Activated naive CD4-positive, alpha-beta T cell treated with anti-CD3 and anti-CD28 coated beads, Interleukin-2, amount 10 ng/mL, durations not matched to agents 7 days and 5 days (primary cell): ENCODE measurements at places on chromosomes 6 and 20.

- no peak for DNase-seq
Observed at GRCh38 chr6:96760153-96760687, 77.1 kb downstream of the GPR63 start.

DNA sequence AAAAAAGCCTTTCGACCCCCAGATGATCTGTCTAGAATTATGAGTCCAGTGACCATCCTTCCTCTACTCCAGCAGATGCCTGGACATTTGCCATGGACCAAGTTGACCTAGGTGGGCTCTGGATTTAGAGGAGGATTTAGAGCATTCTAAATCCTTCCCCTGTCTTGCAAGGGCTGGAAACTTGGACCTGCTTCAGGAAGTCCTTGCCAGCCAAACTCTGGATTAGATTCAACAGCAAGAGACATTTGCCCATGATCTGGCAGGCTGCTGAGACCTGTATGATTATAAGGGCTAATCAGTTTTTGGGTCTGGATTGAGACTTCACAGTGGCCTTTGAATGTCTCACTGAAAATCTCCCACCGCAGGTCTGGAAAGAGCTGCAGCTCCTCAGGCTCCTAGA, 13.1 kb upstream of the HDGFL1 start:
- DNase-seq: no peak

DNA sequence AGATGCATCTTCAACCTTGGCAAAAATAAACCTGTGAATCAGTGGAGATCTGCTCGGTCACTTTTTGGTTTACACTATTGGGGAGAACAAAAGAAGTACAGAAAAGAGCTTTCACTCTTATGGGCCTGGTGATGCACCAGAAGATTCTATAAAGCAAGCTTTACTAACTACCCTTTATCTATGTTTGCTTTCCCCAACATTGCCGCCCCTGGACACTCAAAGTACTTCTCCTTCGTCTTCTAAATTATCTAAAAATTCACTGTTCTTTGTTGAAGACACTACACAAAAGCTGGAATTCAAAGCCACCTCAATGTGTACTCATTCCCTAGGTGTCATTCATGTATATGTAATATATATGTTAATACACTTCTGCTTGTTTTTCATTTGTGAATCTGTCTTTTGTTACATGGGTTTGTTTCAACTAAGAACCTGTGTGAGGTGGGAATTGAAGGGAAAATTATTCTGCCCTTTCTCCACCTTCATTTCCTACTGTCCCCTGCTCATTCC, 97.9 kb upstream of the BTN3A2 start:
- DNase-seq: no peak

DNA sequence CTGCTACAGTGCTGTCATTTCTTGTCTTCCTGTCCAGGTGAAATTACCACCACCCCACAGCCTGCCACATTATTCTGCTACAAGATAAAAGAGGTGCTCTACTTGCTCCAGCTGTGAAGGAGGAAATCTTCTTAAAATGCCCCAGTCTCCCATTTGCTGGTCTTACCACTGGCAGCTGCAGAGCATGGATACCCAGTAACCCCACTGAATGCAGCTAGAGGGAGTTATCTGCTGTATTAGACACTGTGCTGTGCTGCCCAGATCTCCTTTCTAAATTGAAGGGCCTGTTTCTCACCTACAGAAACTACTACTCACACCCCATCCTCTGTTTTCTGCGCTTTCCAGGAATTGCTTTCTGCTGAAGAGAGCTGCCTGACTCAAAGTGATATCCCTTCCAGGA, 517.8 kb downstream of the PKHD1 start:
- no peak for DNase-seq

DNA sequence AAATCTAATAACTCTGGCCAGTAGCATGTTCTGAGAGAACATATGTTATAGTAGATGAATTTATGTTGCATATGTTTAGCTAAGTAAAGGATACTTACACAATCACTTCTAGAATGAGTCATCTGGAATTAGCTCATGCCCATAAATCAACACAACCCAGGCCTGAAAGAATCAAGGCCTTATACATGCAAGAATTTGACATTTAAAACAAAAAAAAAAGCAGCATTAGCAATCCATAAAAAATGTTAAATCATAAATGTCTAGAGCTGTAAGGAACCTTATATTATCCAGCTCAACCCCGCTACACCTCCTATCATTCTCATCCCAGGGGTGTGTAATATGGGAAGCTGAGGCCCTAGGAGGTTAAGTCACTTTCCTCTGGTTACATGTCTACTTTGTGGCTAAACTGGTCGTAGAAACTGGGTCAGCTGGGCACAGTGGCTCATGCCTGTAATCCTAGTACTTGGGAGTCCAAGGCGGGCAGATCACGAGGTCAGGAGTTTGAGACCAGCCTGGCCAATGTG, 105.2 kb upstream of the CARMIL1 start:
- no peak for DNase-seq

GRCh38 chr6:132400555-132400882, 756 bp downstream of the MOXD1 start:
- no peak for DNase-seq

DNA sequence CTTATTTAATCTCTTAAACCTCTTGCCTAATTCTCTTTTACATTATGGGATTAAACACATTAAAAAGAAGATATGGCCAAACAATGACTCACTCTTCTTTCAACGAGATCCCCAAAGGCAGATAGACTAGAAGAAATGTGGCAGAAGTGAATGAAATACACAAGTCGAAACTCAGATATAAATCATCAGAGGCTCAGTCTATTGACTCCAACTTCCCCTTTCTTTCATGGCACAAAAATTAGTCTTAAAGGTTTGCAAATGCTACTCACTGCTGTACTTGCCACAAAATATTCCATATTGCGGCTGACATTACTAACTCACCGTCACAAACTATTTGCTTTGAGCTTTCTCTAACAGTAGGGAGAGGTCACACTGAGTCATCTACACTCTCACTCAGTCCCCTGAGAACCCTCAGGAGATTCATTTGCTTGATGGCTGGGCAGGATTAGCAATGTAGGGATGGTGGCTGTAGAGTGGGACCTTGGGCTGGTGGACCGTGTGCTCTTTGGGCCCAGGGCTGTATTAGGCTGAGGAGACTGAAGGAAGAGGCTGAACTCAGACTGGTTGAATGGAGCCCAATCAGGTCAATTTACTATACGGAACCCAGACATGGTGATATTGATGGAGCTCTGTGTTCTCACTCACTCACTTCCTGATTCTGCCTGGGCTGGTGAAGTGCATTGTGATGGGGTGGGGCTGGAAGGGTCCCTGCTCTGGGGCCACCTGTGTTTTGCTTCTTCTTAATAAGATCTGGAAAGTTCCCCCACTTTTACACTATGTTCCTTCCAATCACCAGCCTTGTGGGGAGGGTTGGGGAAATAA, 42.8 kb upstream of the UBR2 start:
- DNase-seq: no peak

DNA sequence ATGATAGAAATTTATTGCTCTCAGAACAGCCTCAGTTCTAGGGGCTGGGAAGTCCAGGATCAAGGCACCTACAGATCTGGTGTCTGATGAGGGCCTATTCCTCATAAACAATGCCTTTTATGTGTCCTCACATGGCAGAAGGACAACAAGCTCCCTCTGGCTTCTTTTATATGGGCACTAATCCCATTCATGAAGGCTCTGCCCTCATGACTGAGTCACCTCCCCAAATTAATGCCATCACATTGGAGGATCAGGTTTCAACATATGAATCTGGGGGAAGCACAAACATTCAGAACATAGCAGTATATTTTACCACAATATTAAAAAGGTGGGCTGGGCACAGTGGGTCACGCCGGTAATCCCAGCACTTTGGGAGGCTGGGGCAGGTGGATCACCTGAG, 58.5 kb upstream of the CCN6 start:
- DNase-seq: no peak

- no peak for DNase-seq
Observed at GRCh38 chr20:19791887-19792286, 33.8 kb downstream of the RIN2 start.

- no peak for DNase-seq
Observed at GRCh38 chr6:41976794-41977484, 35.3 kb upstream of the CCND3 start.

DNA sequence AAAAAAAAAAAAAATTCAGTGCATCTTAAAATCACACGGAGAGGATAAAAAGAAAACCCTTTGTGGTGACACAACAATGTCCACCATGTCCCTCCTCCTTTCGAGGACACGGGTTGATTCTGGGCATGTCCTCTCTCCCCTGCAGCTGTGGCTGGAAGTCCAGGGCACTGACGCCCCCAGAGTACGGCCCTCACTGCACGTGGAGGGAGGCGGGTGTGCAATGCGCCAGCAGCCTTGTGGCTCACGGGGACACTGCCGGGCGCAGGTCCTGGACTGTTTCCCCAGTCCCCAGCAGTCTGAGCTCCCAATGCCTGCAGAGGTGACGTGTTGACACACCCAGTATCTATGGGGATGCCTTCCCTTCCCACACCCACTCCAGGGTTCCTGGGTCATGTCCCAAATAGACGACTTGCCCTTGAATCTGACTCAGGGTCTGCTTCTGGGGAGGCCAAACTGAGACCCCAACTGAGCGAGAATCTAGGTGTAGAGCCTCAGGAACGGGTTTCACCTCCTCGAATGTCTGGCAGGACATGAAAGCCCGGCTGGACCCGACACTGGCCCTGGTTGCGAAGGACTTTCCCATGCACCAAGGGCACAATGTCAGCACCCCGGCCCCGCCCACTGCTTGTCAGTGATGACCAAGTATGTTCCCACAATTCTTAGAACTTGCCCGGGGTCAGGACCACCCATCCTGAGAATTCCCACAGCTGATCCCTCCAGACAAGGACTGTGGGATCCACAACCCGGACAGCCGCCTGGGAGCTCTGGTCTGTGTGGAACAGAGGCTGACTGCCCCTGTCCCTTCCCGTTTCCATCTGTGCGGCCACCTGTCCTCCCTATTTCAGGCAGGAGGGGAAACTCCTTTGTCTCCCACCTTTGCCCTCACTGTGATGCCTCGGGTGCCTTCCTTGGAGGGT, 425.1 kb upstream of the SULF2 start:
- no peak for DNase-seq

DNA sequence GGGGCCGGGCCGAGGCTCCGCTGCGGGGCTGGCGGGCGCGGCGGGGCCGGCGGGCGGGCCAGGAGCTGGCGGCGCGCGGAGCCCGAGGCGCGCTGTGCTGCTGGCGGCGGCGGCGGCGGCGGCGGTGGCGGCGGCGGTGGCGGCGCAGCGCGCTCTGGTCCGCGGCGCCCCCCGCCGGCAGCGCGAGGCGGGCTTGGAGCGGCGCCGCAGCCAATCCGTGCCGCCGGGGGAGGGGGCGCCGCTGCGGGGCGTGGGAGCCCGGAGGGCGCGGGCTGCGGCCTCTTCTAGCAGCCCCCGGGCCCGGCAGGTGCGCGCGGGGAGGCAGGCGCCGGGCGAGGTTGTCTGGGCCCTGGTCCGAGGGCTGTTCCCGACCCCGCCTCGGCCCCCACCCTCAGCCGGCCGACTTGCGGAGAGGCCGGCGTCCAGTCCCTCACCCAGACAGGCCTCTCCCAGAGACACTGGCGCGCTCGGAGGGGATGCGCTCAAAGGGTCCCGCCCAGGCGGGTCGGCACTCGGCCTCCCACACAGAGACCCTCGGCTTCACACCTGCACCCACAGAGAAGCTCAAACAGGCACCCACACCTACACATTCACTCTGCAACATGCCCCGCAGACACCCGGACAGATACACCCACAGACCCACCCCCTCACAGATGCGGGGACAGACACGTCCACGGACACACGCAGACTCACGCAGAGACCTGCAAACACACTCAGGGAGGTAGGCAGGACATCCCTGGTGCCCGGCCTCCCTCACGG, at the start of gene RIMS4:
RIMS4 (minus strand) TSS at position 156 of the 759 bp plus-strand sequence. CDS start 275 bp downstream, outside the sequence.
- no peak for DNase-seq

DNA sequence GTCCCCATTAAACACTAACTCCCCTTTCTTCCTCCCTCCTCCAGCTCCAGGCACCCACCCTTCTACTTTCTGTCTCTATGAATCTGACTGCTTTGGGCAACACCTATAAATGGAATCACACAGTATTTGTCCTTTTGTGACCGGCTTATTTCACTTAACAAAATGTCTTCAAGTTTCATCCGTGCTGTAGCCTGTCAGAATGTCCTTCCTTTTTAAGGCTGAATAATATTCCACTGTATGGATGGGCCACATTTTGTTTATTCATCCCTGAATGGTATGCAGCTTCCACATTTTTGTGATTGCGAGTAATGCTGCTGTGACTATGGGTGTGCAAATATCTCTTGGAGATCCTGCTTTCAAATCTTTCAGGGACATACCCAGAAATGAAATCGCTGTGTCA, 28.4 kb downstream of the BMP7 start:
- DNase-seq: no peak

GRCh38 chr20:44819936-44820335, 9.6 kb upstream of the RIMS4 start:
- DNase-seq: no peak

DNA sequence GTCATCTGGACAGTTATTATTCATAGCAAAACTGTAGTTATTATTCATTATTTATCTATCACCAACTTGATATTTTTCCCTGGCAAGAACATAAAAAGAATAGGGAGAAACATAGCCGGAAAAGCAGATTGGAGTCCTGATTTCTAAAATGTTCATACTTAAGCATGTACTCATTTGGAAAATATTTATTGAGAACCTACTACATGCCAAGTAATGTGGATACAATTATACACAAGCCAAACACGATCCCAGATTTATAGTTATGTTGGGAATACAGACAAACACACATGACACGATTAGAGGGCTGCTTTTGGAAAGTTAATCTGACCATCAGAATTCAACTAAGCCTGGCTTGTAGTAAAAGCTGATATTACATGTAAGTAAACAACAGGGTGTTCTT, 30.7 kb downstream of the ARHGAP18 start:
- DNase-seq: no peak

- no peak for DNase-seq
Observed at GRCh38 chr6:152004036-152004566, 196.6 kb downstream of the ESR1 start.

DNA sequence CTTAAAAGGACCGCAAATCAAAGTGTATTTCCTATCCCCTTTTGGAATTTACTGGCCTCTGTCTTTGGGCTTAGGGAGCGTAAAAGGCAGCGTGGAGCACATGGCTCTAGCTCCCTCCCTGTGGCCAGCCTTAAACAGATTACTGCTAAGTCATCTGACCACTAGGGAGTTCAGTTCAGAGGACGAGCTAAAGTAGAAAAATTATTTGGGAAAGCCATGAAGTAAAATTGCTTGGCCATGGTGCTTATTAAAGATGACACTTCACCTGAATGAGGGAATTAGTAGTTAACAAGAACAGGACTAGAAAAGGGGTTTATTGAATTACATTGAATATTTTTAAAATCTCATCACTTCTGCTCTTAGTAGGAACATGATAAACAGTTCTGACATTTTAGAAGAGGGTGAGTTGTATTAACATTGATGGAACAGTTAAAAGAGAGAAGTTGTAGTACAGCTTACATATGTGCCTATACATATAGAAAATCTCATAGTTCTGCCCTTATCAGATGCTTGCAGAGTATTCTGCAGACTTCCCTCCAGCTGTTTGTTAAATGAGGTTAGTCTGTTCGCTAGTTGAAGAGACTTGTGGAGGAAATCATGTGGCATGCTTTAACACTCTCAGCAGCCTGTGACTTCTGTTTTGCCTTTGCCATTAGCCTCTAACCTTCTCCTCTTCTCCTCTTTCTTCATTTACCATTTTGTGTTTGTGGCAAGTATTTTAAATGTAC, 31.2 kb upstream of the MAPK13 start:
- DNase-seq: no peak

- no peak for DNase-seq
Observed at GRCh38 chr6:158622545-158623190, 21.9 kb downstream of the DYNLT1 start.
